Body of pancreas (tissue), 4 donors: ENCODE measurements at places on chromosomes 2 and 18.

DNA sequence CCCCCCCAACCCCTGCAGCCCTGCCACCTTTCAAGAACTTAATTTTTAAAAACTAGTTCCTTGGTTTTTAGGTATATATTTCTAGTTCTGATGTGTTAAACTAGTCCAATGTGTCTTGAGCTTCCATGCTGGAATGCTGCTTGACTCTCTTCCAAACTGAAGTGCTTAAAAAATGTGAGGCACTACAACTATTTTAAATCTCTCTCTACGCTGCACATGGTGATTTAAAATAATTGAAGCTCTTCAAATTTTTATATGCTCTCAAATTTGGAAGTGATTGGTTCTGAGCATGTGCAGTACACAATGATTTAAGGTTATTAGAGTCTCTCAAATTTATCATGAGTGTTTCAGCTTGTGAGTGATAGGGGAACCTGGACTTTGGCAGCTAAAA is 192.6 kb upstream of the ZEB2 start:
- no peak for DNase-seq

DNA sequence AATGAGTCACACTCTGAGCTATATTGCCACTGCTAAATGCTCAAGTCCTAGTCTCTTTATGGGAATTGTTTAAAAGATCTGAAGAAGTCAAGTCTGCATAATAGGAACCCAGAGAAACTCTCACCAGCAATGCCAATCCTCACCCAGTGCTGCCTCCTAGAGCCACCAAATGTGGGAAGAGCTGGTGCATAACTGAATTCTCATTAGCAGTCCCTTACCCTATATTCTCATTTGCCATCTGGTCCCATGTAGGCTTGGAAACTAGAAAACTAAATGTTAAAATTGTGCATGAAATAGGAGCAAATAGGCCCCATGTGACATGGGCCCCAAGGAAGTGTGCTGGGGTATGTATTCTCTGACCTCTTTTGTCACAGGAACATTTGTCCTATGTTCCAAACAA is 224.4 kb upstream of the SMAD2 start:
- DNase-seq, result no peak

GRCh38 chr18:75111760-75112159 is 97.2 kb downstream of the PTGR3 start:
- no peak for DNase-seq

- no peak for DNase-seq
Measured at GRCh38 chr18:44977856-44978255, 297.2 kb downstream of the SETBP1 start.

- DNase-seq, result peak; percentile 38
Measured at GRCh38 chr2:45300026-45300750, 290.9 kb upstream of the SIX2 start.

DNA sequence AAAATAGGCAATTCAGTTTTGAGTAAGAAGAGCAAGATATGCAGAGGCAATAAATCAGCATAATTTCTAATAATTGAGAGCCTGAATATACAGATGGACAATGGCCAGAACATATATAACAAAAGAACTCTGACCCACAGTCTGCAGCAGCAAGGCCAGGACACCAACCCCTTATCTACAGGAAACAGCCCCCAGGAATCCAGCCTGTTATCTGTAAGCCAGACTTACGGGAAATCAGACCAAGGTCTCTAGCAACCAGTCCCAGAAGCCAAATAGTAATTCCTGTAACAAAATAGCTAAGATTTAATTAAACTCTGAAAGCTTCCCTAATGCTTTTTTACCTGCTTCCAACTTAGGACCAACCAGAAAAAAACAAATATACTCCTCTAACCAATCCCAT is 434.5 kb upstream of the GYPC start:
- DNase-seq, result no peak

DNA sequence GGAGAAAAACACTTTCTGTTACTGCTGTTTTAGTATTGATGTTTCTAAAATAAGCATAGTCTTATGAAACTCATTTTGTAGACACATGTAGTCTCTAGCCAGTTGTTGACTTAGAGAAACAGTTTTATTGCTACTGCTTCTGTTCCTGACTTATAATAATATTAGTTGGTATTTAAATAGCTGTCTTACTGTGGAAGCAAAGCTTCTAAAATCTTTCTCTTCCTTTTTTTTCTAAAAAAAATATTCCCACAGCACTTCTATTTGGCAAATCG is 121.8 kb downstream of the MTX2 start:
- DNase-seq, result no peak

GRCh38 chr2:230706053-230706521 is 6.6 kb upstream of the CAB39 start:
- DNase-seq, result no peak

DNA sequence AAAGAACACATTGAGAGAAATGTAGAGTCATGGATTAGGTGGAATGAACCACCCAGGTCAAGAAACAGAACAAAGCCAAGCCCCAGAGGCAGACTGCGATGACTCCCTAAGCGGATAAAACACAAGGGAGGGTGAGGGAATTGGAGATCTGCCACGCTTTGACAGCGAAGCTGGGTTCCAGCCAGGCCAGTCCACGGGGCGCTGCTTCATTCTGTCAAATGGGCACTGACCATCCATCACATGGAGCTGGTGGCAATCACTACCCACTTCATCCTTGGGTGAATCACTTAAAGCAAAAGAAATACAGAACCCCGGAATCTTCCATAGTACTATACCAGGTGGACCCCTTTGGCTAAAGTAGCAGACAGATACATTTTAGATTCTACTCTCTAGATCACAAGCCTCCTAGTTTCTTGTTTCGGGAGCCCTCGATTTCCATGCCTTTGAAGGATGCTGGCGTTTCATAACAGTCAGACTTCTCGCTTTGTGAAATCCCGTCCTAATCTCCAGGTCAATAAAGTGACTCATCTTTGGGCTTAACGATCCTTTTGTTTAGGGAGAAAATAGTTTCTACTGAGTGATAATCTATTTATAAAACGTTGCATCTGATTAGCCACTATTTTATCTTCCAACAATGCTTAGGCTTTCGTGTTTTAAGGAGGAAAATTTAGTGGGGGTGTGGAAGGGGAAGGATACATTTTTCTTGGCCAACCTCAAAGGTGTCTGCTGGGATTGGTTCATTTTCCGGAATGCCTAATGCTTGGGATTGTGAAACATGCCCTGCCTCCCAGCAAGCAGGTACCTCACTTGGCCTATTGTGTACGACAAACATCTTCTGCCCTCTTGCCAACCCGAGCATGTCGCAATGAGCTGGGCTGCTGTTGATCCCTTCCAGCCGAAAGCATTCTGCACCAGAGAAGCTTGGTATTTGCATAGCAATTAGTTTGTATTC is 44.1 kb upstream of the HDAC4 start:
- DNase-seq, result peak; percentile 55

- DNase-seq, result no peak
Measured at GRCh38 chr2:206296128-206296527, 21.7 kb downstream of the ZDBF2 start.

DNA sequence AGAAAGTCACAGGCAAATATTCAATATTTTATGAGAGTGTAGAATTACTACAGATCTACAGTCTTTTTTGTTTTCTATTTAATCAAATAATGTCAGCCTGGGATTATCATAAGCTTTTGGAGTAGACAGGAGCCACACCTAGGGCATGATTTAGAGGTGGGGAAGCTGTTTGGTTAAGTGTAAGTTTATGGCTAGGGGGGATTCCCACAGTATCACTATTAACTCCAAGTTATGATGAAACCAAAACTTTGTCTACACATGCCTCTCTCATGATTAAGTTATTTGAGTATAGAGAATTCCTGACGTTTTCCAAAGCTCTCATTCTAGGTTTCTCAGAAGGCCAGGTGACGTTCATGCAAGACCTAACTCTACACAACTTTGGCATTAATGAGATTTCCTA is 2.1 kb downstream of the SERPINB10 start:
- DNase-seq, result no peak

DNA sequence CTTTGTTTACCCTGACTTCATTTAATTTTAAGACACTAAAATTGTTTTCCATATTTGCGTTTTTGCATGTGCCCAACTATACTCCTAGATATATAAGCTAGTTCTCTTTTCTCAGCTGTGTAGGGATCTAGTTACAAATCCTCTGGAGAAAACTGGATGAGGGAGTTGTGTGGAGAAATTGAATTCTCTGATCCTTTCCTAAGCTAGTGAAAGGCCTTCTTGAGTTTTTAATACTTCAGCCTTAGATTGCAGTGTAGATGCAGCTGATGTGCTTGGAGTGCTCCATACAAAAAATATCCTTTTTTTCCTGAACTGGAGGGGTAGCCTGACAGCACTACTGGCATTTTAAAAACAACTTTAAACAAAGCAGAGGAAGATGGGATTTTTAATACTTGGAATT is 8.6 kb upstream of the MTX2 start:
- DNase-seq, result no peak
